ENCODE measurements at places on chromosomes 12 and 14.

GRCh38 chr12:94404854-94405253 is 54.8 kb downstream of the CEP83 start:
- no peak for DNase-seq

- DNase-seq: no peak
Observed at GRCh38 chr12:56657416-56658379, 11.9 kb upstream of the ATP5F1B start.

- DNase-seq: no peak
Observed at GRCh38 chr14:73700325-73700724, 13.9 kb downstream of the PNMA1 start.

- DNase-seq: no peak
Observed at GRCh38 chr12:12590961-12591360, 20.7 kb upstream of the CREBL2 start.

- DNase-seq: no peak
Observed at GRCh38 chr14:32413967-32414640, 85.0 kb downstream of the AKAP6 start.

GRCh38 chr12:17296882-17297281 is 690.9 kb upstream of the LMO3 start:
- no peak for DNase-seq

GRCh38 chr14:95531473-95531872 is 3.4 kb upstream of the GLRX5 start:
- DNase-seq: no peak

- DNase-seq: no peak
Observed at GRCh38 chr14:47155395-47155794, 503.8 kb upstream of the RPL10L start.

DNA sequence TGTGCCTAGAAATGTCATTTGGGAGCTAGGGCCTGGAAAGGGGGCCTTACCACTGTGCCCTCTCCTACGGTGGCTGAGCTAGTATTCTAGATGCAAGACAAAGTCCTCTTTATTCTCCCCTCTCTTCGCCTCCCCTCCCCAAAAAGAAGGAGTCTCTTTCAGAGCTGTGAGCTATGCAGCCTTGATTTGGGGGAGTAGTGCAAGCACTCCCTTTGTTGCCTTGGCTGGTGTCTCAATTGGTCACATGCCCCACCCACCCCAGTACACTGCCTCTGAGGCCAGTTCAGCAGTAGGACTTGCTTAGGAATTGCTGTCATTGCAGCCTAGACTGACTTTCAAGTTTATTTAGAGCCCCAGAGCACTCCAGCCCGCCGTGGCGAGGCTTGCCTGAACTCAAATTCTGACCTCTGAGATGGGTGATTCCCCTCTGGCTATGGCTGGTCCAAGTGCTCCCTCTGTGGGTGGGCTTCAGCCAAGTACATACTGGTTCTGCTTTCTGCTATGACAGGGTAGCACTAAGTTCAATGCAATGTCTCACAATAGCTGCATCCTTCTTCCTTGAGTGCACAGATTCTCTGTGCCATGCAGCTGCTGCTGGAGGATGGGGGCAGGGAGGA is 37.0 kb upstream of the FBXO33 start:
- DNase-seq: no peak

DNA sequence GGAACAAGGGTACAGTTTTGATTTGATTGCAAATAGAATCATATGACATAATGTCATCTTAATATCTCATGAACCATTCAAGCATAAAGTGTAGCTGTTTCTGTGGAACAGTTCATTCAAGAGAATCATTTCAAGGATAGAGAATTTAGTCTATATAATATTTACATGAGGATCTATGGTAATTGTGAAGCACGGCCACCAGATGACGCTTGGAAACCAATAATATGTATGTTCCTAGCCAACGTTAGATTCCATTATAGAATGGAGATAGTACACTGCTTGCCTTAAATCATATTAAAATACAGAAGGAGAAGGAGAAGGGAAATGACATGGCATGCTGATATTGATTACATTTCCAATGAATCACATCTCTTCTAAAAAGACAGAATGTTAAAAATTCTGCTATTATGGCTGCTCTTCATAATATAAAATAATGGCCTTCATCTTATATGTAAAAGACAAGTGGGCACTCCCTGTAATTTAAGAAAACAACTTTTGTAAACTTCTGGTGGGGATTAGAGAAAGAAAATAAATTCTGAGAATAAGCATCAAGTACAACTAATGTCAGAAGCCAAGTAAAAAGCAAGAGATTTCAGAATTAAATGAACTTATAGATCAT is 351.0 kb downstream of the NAV3 start:
- peak; percentile 71 for DNase-seq

DNA sequence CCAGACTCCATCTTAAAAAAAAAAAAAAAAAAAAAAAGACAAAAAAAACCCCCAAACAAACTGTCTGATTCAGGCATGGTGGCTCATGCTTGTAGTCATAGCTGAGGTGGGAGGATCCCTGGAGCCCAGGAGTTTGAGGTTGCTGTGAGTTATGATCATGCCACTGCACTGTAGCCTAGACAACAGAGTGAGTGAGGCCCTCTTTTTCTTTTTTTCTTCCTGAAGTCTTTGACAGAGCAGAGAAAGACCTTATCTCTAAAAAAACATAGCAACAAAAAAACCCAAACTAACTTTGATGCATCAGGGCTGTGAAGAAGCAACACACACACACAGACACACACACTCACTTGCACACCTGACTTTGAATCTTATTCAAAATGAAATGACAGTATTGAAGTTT is 7.7 kb upstream of the AMN1 start:
- no peak for DNase-seq

GRCh38 chr14:76467711-76468155 is 91.8 kb downstream of the ESRRB start:
- no peak for DNase-seq

DNA sequence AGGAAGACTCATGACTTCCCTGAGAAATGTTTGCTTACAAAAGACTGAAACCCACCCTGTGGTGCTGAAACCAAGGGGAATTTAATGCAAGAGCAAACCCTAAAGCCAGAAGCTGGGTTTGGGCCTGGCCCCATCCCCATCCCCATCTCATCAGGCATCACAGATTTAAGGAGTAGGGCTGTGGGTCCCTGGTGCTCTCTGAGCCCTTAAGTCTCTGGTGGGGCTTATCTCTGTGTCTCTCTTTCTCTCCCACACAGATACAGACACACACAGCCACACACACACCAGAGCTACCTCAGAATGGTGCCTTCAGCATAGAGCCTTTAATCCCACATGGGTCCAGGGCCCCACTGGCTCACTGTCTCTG is 237.1 kb downstream of the SLC41A2 start:
- no peak for DNase-seq

- no peak for DNase-seq
Observed at GRCh38 chr14:90780519-90780918, 35.7 kb downstream of the TTC7B start.

- no peak for DNase-seq
Observed at GRCh38 chr12:94973221-94973620, 30.3 kb downstream of the NDUFA12 start.

DNA sequence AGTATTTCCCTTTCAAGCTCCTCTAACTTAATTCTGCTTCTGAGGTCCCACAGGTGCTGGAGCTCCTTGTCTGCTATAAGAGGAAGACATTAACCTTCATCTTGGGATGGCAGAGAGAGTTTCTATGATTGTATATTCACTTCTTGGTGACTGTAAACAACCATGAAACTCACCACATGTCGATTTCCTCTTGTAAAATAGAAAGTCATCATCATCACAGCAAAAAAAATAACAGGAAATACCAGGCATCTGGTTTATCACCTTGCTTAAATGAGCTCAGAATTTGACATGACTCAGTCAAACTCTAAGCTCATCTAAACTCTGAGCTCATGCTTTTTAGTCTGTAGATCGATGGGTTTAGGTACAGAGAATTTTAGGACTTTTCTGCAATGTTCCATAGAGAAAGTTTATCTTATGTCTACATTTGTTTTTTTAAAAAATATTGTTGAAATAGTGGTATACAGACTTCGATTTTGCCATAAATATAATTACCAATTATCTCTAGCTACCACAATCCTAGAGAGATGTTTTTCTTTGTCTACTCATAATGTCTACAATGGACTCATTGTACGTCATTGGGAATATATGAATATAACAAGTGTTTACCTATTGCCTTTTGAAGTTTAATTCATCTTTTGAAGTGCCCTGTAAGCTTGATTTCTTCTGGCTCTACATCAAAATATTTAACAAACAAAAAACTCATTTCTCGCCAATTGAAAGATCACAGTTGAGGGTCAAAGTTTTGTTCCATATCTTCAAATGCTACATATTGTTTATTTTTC is 58.4 kb downstream of the IGF1 start:
- no peak for DNase-seq

DNA sequence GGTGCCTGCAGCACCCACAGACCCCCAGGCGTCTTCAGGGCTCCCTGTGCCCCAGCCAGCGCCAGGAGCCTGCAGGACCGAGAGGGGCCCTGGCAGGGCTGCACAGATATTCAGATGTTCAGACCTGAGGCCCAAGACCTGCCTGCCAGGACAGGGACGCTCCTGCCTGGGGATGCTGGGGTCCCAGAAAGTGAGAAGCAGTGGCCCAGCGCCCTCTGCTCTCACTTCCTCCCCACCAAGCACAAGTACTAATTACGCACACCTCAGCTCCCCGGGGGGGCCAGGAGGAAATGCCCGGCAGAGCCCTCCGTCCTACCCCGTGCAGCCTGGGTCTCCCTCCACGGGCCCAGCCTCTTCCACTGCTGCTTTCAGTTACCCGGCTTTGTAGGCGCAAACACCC is 28.8 kb upstream of the INF2 start:
- no peak for DNase-seq

DNA sequence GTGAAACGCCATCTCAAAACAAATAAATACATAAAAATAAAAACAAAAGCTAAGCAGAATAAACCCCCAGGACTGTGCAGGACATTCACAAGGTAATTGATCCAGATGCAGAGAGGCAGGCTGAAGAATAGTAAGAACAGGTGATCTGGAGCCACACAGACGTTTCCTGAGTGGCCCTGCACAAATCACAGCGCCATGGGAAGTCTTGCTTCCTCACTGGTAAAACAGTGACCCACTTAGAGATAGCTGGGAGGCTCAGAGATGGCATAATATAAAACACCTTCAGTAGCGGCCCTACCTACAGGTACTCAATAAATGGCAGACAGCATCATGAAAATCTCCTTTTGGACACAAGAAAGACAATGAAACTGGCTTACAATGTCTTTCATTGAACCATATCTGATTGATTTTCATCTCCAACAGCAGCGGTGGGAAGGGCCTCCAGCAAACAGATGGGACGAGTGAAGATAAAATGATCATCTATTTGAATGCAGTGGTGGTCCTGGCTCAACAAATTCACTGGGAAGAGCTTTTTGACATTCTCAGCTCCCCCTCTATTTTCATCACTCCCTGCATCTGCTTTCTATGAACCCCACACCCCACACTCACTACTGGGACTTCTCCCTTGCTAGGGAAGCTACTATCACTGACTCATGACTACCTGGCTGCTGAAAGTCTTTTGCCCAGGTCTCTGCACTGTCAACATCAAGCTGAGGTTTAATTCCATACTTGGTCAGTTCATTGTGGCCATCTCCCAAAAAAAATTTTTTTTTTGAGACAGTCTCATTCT is 63.9 kb downstream of the FOXN3 start:
- DNase-seq: no peak

GRCh38 chr12:9756170-9756569 is 4.5 kb downstream of the CD69 start:
- DNase-seq: no peak

DNA sequence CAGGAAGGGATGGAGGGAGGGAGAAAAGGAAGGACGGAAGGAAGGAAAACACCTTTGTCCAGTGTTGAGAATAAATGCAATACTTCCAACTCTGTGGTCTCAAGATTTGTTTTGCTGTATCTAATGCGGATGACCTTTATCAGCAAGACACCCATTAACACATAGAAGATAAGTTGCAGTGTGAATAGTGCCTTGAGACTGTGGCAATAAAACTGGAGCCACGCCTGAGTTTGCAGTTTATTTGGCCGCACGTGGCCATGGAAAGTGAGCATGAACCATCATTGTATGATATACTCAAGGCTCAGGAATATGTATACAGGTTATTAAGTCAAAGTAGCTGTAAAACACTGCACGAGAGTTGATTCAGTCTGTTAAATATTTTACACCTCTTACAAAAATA is 113.6 kb upstream of the EEA1 start:
- no peak for DNase-seq

DNA sequence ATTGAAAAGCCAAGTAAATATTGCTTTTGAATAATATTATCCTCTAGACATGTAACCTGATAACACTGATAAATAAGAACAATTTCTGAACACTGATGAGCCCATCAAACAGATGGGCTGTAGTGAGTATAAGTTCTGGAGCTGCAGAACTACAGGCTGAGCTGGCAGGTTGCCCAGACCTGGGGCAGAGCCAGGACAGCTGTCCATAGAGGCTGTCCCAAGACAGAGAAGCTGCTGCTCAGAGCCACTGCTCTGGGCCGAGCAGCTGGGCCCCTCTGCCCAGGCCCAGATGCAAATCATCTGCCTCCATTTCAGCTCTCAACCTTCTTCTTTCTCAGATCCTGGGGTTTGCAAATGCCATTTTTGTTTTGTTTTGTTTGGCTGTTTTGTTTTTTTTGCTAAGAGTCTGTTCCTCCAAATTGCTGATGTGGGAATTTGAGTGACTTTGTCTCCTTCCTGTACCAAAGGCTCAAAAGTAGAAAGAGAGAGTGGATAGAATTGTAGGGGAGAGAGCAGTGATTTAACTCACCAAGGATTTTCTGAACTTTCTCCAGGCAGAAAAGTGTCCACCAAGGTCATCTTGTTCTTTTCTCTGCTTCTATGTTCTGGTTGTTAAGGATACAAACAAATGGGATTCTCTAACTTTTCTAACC is 4.0 kb upstream of the TESPA1 start:
- DNase-seq: no peak

- DNase-seq: no peak
Observed at GRCh38 chr14:77105145-77105939, 7.3 kb downstream of the CIPC start.

GRCh38 chr12:18749386-18749957 is 11.6 kb downstream of the CAPZA3 start:
- no peak for DNase-seq

DNA sequence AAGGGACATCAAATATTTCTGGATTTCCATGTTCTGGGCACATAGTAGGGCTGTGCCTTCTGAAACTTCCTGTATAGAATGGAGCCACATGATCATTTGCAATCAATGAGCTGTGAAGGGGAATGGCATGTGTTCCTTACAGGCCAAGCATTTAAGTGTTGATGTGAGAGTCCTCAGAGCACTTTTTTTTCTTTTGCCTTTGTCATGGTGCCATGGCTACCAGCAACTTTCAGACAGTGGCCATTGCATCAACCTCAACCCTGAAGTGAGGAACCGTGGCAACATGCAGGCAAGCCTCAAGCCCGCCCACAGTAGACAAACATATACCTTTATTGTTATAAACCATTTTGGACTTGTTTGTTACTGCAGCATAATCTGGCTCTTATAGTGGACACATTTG is 948.1 kb downstream of the NRXN3 start:
- no peak for DNase-seq

GRCh38 chr12:28776220-28776619 is 372.9 kb upstream of the FAR2 start:
- no peak for DNase-seq

DNA sequence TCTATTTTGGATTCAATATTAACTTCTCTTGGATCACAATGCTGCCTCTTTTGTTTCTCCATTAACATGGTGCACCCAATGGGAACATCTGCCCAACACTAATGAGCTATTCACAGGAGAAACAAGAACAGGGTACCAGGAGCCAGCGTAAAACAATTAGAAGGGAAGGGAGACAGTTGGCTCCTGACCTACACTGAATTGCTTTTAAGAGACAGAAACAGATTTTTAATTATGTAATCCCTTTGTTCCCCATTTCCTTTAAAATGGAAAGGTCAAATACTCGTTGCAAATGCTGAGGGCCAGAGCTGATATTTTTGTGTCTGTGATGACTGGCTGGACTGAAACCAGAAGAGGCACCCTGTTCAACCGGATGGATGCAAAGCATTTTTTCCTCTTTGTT is 108.3 kb downstream of the SEC23A start:
- no peak for DNase-seq

All from NCI-H2081 (cell line).